ENCODE measurements at places on chromosomes 2 and 18.
A peak's percentile ranks its signal among the peaks of the same experiment; 100 is the strongest.

DNA sequence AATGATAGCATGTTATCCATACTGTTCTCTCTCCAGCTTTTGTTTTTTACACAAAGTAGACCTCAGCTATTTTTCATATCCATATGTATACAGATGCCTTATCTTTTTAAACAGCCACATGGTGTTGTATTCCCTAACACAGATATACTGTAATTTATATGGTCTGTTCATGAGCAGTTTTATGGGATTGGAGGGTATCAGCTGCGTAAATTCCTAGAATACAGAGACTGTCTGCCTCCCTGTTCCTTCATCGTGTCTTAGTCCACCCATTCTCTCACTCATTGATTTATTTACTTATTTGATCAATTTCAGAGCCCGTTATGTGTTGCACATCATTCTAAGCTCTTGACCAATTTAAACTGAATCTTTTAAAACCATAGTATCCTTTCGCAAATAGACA is 80.6 kb downstream of the GATA6 start:
- DNase-seq, result no peak

GRCh38 chr2:55827855-55828254 is 95.7 kb downstream of the EFEMP1 start:
- DNase-seq, result no peak

DNA sequence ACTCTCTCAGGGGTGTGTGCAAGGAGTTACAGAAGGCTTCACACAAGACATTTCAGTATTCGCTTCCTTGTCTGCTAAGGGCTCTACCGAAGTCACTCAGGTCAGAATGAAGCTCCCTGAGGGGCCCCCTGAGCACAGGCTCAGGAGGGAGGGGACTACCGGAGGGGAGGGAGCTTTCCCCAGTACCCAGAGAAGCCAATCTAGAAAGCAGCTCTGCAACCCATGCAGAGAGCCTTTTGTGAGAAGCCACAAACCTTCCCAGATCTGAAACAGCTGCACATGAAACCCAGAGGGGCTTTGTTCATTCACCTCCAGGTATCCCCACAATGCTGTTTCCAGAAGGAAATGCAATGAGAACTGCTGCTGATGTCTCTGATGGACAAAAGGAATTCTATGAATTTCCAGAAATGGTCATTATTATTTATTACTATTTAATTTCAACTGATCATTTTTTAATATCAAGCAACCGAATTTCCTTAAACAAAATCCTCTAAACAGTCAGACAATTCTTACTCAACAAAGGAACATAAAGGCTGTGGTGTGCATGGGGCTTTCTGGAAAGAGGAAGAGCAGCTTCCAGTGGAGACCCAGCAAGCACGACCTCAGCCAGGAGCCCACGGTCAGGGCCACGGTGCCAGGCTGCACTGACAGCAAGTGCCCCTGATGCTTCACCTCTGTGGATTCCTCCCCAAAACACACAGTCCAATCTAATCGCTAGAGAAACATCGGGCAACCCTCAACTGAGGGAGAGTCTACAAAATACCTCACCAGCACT is 42.0 kb downstream of the NDUFA10 start:
- no peak for DNase-seq

DNA sequence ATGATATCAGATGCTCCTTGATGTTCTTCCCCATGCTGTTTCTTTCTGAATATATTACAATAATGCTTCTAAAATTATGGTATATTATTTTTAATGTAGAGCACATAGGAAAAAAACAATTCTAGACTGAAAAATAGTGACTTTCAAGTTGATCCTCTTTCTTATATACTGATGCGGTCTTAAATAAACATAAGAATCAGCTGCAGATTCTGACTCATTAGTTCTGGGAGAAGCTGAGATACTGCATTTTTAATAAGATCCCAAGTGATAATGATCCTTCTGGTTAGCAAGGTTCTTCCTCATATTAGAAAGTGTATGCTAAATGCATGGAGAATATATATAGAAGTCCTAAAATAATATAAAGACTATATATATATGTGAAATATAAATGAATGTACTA is 124.9 kb downstream of the XIRP2 start:
- no peak for DNase-seq

DNA sequence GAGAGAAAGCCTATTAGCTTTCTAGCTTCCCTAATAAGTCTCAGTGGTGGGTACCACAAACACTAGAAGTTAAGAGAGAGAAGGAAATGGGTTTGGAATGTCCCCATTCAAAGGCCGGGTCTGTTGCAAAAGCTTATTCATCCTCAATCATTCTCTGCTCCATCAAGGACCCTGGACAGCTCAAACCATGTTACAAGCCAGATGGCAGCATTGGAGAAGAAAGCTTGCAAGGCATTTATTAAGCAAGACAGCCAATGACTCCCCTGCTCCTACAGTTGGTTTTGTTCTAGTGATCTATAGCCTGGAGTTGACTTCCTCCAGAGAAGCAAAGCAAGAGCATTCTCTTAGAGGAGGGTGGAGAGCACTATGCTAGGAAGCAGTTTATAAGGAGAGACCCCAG is 86.9 kb upstream of the LMAN1 start:
- no peak for DNase-seq

GRCh38 chr2:38473333-38474005 is 96.4 kb upstream of the ATL2 start:
- DNase-seq, result no peak

DNA sequence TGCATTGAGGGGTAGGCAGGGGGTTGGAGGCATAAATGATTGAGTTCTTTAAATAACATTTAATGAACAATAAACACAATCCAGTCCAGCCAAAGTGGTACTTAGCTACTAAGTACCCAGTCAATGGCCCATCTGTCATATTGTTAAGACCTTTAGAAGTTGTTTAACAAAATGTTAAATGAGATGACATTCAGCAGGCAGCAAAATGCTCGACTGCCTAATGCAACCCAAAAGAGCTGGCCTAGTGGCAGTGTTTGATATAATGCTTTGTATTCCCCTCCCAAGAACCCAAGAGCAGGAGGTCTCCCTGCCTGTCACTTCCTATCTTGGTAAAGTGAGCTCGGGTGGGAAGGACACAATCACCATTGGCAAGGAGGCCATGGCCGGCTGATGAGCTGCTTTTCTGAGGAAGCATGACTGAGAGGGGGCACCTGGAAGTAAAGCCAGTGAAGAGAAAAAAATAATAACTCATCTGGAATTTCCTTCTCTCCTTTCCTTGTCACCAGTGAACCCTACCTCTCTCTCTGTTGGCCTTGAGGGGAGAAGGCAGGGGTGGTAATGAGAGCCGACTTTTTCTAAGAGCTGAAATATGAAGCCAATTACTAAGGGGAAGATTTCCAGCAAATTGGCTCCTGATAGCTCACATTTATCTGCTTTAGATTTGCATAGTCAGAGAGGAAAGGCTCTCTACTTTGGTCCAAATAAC is 140.6 kb downstream of the C1D start:
- DNase-seq, result peak; percentile 60

GRCh38 chr2:159615367-159616285 is 722 bp downstream of the BAZ2B start:
- DNase-seq, result peak; percentile 75

- no peak for DNase-seq
Measured at GRCh38 chr2:195313962-195314361, 343.1 kb upstream of the SLC39A10 start.

All from NCI-H187 (cell line).